ENCODE measurements at places on chromosomes 2 and 18.

DNA sequence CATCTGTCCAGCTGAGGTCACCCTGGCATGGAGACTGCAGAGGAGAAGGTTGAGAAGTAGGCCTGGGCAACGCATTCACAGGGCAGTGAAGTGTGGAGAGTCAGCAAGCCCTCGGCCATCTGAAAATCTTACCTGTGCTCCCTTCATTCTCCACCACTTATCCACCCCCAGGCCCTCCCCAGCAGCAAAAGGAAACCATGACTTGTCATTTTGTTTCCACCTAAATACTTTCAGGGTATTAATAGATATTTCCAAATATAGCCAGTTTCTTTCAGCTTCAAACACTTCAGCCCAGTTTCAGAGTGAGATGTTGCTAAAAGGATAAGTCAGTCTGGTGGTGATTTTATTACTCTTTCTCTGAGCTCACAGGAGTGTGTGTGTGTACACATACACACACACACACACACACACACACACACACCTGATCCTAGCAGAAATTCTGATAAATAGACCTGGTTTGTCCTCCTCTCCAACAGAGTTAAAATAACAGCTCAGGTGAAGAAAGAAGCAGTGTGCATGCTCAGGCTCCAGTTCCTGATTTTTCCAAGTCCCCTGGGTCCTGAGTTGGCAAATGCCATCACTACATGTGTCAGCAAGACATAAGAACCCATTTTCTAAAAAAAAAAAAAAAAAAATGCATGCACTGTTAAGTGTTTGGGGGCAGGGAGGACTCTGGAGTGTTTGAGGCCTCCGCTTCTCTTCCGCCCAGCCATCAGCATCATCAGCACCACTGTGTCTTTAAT is 82.8 kb downstream of the LOXHD1 start:
- DNase-seq, result no peak

- peak; percentile 52 for DNase-seq
Measured at GRCh38 chr2:11679486-11680181, 9.6 kb upstream of the NTSR2 start.

DNA sequence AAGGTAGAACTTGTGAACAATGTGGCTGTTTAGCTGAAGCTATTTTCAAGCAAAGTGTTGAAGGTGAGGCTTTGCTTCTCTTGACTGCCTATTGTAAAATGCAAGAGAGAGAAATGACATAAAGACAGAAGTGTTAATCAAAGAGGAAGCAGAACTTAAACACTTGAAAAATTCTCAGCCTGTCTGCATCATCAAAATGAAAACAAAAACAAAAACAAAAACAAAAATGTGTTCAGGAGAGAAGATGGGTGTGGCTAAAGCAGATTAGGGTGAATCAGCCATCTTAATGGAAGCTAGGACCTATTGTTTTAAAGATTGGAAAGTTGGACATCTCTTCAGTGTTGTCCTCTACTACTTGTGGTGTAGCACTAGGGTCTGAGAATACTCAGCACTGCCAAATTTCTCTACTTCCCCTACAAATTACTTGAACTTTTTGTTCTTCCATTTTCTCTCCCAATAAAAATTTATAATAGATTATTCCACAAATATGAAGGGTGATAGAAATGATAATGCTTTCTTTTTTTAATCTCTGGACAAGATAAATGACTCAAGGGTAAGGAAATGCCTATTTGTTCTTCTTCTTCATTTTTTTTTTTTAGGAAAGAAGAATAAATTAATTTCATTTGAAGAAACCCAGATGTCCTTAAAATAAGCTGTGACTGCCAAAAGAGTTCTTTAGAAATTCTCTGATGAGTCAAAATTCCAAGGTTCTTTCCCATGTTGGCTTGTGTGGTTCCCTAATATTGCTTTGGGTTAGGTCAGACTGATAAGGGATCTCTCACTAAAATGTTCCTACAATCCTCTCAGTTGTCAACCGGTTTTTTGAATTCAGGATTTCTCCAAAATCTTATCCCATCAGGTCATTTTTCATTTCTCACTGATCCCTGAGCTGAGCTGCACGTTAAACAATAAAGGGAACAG is 571.2 kb upstream of the ZEB2 start:
- DNase-seq, result no peak

DNA sequence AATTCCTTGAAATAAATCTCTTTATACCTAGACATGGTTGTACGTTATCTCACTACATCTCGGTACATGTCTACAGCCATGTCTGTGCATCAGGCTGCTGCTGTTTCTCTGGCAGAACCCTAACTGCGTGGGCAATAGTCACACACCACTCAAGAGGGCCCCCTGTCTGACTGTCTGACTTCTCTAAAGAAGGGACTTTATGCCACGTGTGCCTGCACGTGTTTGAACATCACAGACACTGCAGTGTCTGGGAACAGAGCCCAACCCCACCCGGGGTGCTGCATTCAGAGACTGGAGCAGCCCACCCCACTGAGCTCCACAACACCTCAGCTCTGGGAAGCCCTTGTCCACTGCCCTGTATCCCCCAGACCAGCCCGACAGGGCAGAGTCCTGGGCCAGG is 55.0 kb downstream of the KIF1A start:
- no peak for DNase-seq

GRCh38 chr2:209416913-209417312 is 6.9 kb upstream of the MAP2 start:
- DNase-seq, result no peak

- no peak for DNase-seq
Measured at GRCh38 chr2:149622343-149622742, 34.8 kb upstream of the MMADHC start.

- no peak for DNase-seq
Measured at GRCh38 chr2:69801745-69802290, 27.6 kb upstream of the GMCL1 start.

DNA sequence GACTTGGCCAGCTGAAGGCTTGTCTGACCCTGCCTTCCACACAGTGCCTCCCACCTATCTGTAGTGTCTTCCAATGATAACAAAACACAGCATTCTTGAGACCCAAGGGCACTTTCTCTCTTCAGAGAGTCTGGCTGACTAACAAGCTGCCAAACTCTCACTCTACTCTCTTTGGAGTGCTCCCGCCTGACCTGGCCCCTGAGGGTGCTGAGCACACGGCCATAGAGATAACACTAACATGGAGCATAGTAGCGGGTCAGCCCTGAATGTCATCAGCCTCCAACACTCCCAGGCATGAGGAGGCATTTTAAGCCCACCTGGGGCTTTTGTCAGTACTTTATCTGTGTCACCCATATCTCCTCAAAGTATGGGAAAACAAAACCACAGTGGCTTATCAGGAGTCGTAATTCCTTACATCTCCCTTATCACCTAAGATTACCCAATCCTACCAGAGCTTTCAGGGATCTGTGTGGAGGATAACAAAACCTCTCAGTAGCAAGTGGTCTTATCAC is 160.3 kb upstream of the TCF4 start:
- peak; percentile 84 for DNase-seq

GRCh38 chr2:39920307-39920801 is 141.3 kb upstream of the THUMPD2 start:
- DNase-seq, result peak; percentile 69

DNA sequence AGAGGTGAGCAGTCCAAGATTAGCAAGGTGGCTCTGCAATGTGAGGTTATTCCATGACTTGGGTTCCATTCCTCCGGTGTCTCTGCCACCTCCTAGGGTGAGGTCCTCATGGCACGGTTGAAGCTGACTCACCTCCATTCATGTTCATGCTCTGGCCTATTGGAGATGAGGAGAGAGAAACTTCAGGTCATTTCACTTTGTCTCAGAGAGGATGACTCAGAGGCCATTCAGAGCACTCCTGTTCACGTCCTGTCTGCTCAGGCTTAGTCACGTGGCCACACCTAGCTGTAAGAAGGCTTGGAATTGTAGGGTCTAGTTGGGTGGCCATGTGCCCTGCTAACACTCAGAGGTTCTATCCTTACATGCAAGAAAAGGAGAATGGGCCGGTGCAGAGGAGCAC is 67.5 kb upstream of the MBOAT2 start:
- DNase-seq, result peak; percentile 95

- no peak for DNase-seq
Measured at GRCh38 chr18:79878741-79879378, 72.6 kb downstream of the SLC66A2 start.

- peak; percentile 44 for DNase-seq
Measured at GRCh38 chr2:130338793-130339345, 3.8 kb upstream of the IMP4 start.

GRCh38 chr18:8982416-8983183 is 119.9 kb upstream of the NDUFV2 start:
- DNase-seq, result peak; percentile 64

DNA sequence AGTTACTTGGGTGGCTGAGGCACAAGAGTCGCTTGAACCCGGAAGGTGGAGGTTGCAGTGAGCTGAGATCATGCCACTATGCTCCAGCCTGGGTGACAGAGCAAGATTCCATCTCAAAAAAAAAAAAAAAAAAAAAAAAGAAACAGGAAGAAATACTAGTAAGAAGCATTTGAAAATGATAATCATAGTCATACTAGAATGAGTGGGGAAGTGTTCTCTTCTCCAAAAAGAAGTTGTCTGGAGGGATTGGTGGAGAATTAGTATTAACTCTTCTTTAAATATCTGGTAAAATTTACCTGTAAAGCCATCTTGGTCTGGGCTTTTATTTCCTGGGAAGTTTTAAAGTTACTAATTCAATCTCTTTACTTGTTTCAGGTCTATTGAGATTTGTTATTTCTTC is 131.8 kb downstream of the FAM210A start:
- no peak for DNase-seq

DNA sequence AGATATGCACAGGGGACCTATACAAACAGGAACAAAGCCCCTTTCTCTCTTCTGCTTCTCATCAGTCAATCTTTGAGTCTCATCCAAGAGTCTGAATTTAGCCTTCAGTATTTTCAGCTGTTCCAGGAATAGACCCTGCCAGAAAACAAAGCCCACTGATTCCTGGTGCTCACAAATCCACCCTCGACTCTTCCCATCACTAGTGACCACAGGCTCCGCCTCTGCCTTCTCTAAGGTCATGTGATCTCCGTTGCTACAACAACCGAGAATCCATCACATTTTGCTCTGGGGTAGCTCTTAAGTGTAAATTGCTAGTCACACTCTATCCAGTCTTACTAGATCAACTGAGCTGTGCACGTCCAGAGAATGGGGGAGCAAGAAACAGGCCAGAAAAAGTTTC is 46.4 kb upstream of the SPTBN1 start:
- no peak for DNase-seq

- DNase-seq, result peak; percentile 77
Measured at GRCh38 chr2:111703759-111704158, 180.2 kb downstream of the ANAPC1 start.

DNA sequence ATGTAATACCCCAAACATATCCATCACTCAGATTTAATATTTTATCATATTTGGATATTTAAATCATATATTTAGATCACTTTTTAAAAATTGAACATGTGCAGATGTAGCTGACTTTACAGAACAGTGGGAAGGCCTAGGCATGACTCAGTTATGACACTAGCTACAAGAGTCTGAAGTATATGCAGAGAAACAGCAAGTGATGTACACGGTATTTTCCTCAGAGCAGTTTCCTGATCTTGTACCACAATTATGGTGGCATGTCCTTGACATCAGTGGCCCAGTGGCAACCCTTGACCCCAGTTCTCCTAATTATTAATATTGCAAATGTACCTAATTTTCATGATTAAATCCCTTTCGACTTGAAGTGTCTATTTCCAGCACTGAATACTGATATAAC is 28.2 kb downstream of the CDKL4 start:
- DNase-seq, result no peak

DNA sequence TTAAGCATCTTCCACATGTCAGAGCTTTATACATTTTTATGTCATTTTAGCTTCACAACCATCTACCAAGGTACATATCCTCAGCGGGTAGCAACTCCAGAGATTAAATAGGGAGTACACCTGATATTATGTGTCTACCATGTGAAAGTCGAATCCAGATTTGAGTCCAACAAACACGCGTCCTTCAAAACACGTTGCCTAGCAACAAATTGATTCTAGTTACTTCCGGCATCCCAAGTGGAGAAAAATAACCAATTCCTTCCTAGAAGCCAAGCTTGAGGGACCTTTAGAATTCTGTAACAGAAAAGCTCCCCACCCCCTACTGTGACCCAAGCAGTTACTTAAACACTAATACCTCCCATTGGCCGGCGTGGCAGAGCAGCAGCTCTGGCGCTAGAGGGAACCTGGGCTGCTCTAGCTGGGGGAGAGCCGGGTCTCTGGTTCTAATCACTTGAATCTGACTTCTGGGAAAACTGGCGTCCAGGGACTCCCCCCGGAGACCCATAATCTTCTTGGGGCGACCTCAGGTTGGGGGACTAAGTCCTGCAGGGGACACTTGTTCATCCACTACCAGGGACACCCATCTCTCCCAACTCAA is at the start of gene ERICH2:
Gene ERICH2, plus strand, starts transcription at position 371 of the 598 bp plus-strand sequence. CDS start 304 bp downstream, outside the sequence.
- DNase-seq, result peak; percentile 89

DNA sequence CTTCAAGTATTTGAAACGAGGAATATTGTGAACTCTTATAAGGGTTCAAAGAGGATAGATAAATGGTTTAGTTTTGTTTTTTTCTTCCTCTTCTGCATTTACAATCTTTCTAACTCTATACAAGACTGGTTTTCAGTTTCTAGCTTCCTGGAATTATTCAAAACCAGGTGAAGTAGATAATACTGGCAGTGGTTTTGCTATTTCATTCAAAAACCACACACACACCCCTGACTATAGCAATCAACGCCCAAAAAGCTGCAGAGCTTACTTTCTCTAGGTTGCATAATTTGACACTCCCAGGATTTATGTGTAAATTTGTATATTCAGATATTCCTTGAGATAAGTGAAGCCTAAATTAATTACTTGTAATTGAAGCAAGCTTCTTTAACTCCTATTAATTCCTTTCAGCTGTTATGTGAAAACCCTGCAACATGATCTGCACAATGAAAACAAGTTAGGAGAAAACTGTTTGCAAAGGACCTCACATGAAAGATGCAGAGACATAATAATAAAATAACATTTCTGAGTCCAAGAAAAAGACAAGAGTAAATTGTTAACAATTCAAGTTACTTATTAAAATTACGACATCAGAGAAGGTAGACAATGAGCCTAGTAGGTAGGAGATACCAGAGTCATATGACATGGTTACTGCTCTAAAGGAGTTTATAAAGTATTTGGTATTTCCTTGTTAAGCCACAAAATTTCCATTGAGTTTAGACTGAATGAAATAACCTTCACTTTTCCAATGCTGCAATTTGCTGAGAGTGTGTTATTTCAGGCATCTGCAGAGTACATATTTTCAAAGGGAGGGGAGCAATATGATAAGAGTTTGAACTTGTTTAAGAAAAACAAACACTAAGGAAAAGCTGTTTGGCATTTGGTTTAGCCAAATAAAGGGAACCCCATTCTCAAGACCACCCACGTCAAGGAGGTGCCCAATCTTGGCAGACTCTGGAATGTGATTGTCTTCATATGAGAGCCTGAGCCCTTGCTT is 1.6 kb upstream of the NFE2L2 start:
- DNase-seq, result no peak

DNA sequence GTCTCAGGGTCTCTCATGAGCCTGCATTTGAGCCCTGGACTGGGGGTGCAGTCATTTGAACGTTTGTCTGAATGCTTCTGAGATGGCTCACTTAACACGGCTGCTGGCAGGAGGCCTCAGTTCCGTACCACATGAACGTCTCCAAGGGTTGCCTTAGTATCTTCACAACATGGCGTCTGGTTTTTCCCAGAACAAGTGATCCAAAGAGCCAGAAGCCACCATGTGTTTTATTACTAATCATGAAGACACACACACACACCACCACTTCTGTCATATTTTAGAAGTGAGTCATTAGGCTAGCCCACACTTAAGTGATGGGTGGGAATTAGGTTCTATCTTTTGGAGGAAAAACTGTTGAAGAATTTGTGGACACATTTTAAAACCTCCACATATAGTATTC is 15.0 kb upstream of the MYO1B start:
- DNase-seq, result peak; percentile 78
